ENCODE measurements at places on chromosomes 16 and 17.
A peak's percentile ranks its signal among the peaks of the same experiment; 100 is the strongest.

- no peak overlapping the region for H3K27ac ChIP-seq
- no peak overlapping the region for H3K4me3 ChIP-seq
- no peaks in the 10 kb centered on the region for H3K36me3 ChIP-seq
These were observed 3.3 kb downstream of the MT1H start for GRCh38 chr16:56672761-56673536.

DNA sequence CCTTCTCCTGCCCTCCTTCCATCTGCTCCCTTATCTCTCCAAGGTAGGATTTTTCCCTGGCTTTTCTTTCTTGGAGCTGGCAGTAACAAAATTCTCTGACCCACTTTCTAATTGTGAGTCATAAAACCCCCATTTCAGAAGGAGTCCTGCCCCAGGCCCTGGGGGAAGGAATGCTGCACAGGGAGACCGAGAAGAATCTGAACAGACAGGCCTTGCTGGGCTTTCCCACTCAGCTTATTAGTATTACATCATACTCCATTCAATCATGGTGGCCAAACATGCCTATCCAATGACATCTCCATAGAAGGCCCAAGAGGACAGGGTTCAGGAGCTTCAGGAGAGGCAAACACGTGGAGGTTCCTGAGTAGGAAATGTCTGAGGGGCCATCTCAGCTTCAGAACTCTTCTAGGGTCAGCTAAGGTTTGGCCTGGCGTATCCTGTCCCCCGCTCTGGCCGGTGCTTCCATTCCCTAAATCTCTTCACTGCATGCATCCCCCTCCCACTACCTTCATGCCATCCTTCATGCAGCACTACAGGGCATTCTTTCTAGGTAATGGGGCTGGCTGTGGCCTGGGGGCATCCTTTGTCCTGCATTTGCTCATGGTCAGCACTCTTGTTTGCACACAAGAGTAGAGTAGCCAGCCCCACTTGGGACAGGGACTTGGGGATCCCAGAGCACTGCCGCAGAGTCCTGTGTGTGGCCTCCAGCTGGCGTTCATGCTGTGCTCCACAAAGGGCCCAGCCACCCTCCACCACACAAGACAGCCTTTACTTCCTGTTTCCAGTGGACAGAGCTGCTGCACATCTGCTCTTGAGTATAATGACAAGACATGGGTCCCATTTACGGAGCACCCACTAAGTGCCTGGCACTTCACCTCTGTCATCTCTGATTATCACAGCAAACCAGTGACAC, 8.2 kb downstream of the SLC6A2 start:
- no peak overlapping the region for H3K27ac ChIP-seq
- H3K4me1 ChIP-seq: no peaks in the 10 kb centered on the region
- peaks cover 3% of the 10 kb centered on the region for H3K27me3 ChIP-seq
- no peak for DNase-seq
- H3K36me3 ChIP-seq: no peaks in the 10 kb centered on the region

- H3K27me3 ChIP-seq: peaks cover 75% of the 10 kb centered on the region
- H3K36me3 ChIP-seq: no peaks in the 10 kb centered on the region
- H3K4me3 ChIP-seq: no peak overlapping the region
These were observed 158.2 kb downstream of the FOXL1 start for GRCh38 chr16:86736502-86736901.

- peaks cover 59% of the 10 kb centered on the region for H3K36me3 ChIP-seq
- H3K27ac ChIP-seq: peak overlapping the region; percentile 97
- peak; percentile 83 for DNase-seq
- H3K27me3 ChIP-seq: no peaks in the 10 kb centered on the region
- H3K4me1 ChIP-seq: peaks cover 71% of the 10 kb centered on the region
- peak overlapping the region; percentile 93 for H3K4me3 ChIP-seq
These were observed 857 bp downstream of the TMC8 start for GRCh38 chr17:78131172-78132083.

GRCh38 chr16:87171723-87172122, 145.5 kb downstream of the C16orf95 start:
- no peak overlapping the region for H3K27ac ChIP-seq
- no peak overlapping the region for H3K4me3 ChIP-seq
- H3K27me3 ChIP-seq: peaks cover 9% of the 10 kb centered on the region
- peaks cover 3% of the 10 kb centered on the region for H3K4me1 ChIP-seq
- DNase-seq: no peak
- H3K36me3 ChIP-seq: no peaks in the 10 kb centered on the region
